ENCODE measurements at places on chromosomes 7 and 10.

GRCh38 chr7:37665352-37666022, 18.1 kb upstream of the GPR141 start:
- no peak for DNase-seq

DNA sequence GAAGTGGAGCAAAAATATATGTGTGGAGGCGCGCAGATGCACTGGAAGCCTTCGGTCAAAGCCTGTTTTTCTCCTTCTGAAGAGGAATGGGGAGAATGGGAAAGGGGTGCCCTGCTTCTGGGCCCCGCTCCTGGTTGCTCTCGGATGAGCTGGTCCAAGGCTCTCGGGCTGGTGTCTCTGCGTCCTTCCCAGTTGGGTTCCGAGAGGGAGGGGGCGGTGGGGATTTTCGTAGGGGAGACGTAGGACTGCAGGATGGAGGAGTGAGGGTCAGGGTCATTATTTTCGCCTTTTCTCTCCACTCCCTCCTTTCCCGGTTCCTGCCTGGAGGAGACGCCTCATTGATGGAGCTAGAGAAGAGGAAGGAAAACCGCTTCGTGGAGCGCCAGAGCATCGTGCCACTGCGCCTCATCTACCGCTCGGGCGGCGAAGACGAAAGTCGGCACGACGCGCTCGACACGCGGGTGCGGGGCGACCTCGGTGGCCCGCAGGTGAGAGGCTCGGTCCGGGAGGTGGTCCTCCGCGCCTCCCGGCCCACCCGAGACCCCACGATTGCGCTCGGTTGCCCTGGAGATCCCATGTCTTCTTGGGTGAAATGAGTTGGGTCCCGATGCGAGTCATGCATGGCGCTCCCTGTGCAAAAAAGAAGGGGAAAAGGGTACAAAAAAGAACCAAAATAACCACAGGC, 790 bp downstream of the ADAM22 start:
- peak; percentile 9 for DNase-seq

GRCh38 chr10:30384701-30385201, 35.7 kb upstream of the MTPAP start:
- no peak for DNase-seq

GRCh38 chr10:60377042-60377352, 12.7 kb downstream of the ANK3 start:
- no peak for DNase-seq

- no peak for DNase-seq
These were observed 140.2 kb upstream of the KLF6 start for GRCh38 chr10:3925184-3925583.

DNA sequence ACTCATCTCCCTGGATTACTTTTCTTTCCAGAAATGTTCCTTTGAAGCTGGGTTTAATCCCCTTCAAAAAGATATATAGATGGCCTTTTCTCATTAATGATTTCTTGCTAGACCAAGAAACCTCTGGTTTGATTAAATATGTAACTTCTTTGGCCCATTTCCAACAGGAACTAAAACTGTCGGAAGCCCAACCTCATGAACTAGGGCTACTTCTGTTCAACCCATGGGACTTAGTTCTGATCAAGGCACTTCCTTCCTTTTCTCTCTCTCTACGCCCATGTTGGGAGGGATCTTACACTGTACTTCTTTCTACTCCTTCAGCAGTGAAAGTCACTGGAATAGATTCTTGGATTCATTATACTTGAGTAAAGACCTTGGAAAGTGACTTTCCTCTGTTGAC, 83.6 kb downstream of the TMEM106B start:
- DNase-seq = no peak

DNA sequence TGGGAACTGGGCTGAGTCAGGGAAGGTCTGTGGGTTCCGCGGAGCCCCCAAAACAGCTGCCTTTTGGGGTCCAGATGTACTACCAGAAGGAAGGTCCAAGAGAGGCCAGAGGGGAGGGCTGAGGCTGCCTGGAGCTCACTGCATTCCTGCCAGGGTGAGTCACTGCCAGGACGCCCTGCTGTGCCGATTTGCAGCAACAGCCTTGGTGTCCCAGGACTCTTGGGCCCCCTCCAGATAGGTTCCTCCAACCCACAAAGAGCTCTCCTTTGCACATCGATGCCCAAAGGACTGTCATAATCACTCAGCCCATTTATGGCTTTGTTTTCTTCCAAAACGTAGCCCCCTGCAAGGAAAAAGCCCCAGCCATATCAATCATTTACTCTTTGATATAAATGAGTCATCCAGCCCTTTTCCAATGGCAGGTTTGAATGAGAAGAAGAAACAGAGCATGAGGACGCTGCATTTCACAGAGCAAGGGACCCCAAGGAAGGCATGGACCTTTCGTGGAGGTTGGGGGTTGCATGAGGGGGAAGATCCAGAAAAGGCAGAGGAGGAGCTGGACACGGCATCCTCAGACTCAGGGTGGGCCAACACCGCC, 32.2 kb upstream of the COL13A1 start:
- no peak for DNase-seq

- no peak for DNase-seq
These were observed 113.4 kb downstream of the PLXDC2 start for GRCh38 chr10:19929506-19930140.

- DNase-seq = no peak
These were observed 142.5 kb upstream of the ZNF479 start for GRCh38 chr7:57274535-57275283.

- no peak for DNase-seq
These were observed 111.1 kb downstream of the MDFIC start for GRCh38 chr7:115032715-115033703.

DNA sequence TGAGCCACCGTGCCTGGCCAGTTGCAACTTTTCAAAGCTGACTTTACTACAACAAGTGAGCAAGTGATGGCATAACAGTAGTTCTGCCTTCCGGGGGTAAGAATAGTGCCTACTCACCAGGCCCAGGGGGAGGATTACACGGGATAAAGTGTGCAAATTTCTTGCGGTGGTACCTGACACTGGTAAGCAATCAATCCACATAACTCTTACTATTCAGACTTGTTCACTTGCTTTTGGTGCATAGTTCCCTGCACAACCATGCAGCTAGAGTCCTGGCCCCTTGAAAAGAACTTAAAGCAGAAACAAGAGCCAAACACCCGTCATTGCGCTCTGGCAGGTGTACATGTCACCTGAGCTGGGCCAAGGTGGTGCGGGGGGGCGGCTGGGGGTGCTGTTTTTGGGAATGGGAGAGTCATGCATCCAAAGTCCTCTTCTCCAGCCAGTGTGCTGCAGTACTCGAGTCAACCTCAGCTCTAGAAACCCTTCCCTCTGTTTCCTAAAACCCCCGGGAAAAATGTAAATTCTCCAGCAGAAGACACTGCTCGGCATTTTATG, 5.4 kb upstream of the COBL start:
- DNase-seq = no peak

GRCh38 chr10:21352886-21353285, 172.6 kb downstream of the SKIDA1 start:
- DNase-seq = no peak

DNA sequence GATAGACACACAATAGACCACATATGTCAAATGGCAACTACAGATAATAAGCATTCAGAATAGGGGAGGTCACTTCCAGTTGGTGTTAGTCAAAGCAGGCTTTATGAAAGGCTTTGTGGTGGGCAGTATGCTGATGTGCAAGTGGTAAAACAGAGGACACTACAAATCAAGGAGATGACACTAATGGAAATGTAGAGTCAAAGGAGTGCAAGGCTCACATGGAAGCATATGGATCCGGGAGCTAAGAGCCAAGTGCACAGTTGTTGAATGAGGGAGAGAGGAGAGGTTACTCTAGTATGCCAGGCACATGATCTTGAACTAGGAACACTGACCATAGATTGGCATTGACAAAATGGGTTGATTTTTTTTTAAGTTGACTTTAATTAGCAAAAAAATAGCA, 62.7 kb downstream of the GRM3 start:
- DNase-seq = no peak

DNA sequence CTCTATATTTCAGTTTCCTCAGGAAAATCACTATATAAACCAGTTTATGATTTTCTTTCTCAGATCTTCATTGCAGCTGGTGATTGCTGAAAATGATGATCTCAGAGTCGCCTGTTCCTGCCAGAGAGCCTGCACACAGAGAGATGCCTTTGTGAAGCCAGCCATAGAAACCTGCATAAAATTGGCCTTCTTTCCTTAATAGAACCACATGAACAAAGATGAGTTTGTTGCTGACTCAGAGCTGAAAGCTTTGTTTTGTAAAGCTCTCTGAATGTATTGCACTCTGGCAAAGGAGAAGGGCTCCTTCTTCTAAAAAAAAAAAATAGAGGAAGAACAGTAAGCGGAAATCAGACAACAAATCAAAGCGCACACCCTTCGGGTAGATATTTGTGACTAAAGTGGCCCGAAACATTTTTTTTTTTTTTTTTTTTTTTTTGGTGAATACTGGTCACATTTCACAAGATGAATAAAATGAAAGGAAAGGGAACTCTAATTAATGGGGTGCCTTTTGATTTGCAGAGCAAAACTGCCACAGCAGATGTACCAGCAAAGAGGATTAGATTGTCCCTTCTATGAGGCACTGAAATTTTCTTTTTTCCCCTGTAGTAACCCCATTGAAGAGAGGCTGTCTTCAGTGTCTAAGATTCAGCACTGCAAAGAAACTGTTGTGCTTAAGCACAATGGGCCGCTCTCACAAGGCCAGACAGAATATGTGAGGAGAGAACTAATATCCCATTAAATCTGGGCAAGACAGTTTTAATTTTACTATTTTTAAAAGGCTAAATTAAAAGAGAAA, 75.1 kb upstream of the PTPRZ1 start:
- no peak for DNase-seq

- DNase-seq = no peak
These were observed 280.4 kb downstream of the CELF2 start for GRCh38 chr10:11298116-11298515.

GRCh38 chr10:63543576-63543962, 22.4 kb downstream of the REEP3 start:
- no peak for DNase-seq
